Mucosa of descending colon (tissue), 3 donors: ENCODE measurements at places on chromosomes 4 and X. TPM values are rescaled to one million over a fixed set of nuclear protein-coding genes. Genes with fewer than 3 reads are reported as not detected.

UGT2B7 gene
- total RNA-seq: 5.2 TPM

IQSEC2 gene
- 28.0 TPM for total RNA-seq

TBX22 gene
- not detected for total RNA-seq

SSX2B gene
- not detected for total RNA-seq

MGAT4D gene
- total RNA-seq: not detected

ADGRG2 gene
- 0.38 TPM for total RNA-seq

PPEF2 gene
- total RNA-seq: 0.13 TPM

PAGE4 gene
- total RNA-seq: not detected

HSFX4 gene
- total RNA-seq: not detected

CXCR3 gene
- 6.1 TPM for total RNA-seq

KLHL13 gene
- 8.4 TPM for total RNA-seq

TMEM35A gene
- 40.6 TPM for total RNA-seq

FGB gene
- total RNA-seq: 0.63 TPM

ERAS gene
- 0.38 TPM for total RNA-seq

RTL3 gene
- not detected for total RNA-seq

RBM46 gene
- not detected for total RNA-seq

SUPT20HL2 gene
- total RNA-seq: 0.12 TPM

TMEM129 gene
- total RNA-seq: 43.7 TPM

ERCC6L gene
- 0.64 TPM for total RNA-seq
